Urinary bladder (tissue), 4 donors: ENCODE measurements at places on chromosomes 4 and X. TPM values are rescaled to one million over a fixed set of nuclear protein-coding genes. Genes with fewer than 3 reads are reported as not detected.

GRCh38 chr4:126664839-126665238, 967.9 kb upstream of the INTU start:
- no peak for DNase-seq

- no peak for DNase-seq
Observed at GRCh38 chrX:129743821-129744220, 5.0 kb downstream of the XPNPEP2 start.

- DNase-seq, result no peak
Observed at GRCh38 chr4:62003695-62004094, 803.6 kb downstream of the ADGRL3 start.

GRCh38 chr4:145781351-145781750, 101.4 kb downstream of the C4orf51 start:
- no peak for DNase-seq

The ODAPH gene
- not detected for total RNA-seq

The HAUS7 gene
- total RNA-seq, result 17.1 TPM

The DRD5 gene
- 0.11 TPM for total RNA-seq

The AMOT gene
- total RNA-seq, result 29.2 TPM

The CLDN2 gene
- not detected for total RNA-seq

The GATA1 gene
- not detected for total RNA-seq
